ENCODE measurements at places on chromosomes 3 and 15. TPM values are rescaled to one million over a fixed set of nuclear protein-coding genes. Genes with fewer than 3 reads are reported as not detected.

CLDND1 gene
- 472 TPM for total RNA-seq

CCR1 gene
- 0.10 TPM for total RNA-seq

APOD gene
- 0.76 TPM for total RNA-seq

DNAH12 gene
- total RNA-seq = not detected

SLC51B gene
- total RNA-seq = not detected

CCR9 gene
- not detected for total RNA-seq

PPP1R14D gene
- not detected for total RNA-seq

FMN1 gene
- 0.39 TPM for total RNA-seq

ARHGEF26 gene
- total RNA-seq = 7.2 TPM

TLR9 gene
- total RNA-seq = 0.15 TPM

GRCh38 chr15:81407718-81408117, 33.7 kb upstream of the TMC3 start:
- no peak for DNase-seq

DNA sequence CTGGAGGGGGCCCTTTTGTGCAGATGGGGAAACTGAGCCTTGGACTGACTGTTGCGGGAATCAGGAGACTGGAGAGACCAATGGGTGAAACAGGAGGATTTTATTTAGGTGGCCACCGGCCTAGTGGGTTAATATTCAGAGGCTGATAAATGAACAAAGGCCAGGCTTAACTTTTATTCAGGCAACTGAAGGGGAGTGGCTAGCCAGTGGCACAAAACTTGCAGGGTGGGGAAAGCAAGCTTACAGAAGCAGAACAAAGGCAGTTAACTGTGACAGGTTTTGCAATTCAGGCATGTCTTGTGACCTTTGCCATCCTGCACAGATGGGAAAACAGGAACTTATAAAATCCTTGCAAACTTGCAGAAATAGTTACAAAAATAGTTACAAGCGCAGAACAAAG, 24.9 kb upstream of the ACAD9 start:
- no peak for DNase-seq

- no peak for DNase-seq
These were observed 2.5 kb downstream of the NBEAL2 start for GRCh38 chr3:46981932-46982471.

GRCh38 chr3:25536521-25537391, 108.7 kb downstream of the RARB start:
- DNase-seq = no peak

- no peak for DNase-seq
These were observed 24.4 kb downstream of the MIX23 start for GRCh38 chr3:122358703-122359032.

DNA sequence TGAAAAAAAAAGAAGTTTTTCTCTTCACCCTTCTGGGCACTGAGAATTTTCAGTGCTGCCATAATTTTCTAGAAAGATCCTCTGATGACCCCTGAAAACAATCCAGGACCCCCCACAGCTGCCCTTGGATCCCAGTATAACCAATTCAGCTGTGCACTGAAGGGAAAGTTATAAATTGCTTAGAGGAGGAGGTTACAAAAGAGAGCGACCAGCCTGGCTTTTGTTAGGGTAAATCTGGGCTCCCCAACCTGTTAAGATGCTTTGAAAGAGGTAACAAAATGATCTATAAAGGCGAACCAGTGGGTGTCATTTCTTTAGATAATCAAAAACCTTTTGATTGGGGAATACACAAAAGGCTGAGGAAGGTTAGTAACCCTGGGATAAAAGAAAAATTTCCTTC, 407.9 kb upstream of the ATP11B start:
- no peak for DNase-seq

DNA sequence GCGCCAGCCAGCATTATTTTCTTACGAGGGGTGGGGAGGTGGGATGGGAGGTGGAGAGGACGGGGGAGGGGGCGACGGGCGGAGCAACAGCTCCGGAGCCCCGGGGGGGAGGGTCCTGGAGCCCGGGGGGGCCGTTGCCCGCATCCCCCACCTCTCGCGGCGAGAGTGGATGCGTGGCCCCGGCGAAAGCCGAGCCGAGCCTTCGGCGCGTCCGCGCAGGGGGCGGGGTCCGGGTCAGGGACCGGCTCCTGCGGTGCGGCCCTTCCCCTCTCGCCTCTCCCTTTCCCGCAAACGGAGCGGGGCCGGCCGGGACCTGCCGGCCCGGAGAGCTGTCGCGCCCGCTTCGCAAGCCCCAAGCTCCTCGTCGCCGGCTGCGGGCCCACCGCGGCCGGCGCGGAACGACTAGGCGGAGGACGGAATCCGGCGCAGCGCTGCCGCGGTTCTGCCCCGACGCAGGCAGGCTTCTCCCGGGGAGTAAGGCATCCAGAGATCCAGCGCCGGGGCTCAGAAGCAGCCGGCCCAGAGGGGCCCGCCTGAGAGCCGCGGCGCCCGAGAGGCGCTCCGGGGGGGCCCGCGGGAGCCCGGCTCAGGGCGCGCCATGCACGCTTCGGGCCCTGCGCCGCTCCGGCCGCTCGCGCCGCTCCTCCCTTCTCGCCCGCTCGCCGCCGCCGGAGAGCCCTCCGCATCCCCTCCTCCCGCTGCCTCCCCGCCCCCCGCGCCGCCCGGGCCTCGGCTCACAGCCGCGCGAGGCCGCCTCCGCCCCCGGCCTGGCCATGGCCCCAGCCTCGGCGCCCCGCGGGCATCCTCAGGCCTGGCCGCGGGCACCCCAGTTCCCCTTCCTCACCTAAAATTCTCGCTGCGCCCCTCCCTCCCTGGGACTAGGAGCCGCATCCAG, 459 bp upstream of the ADCY5 start:
- no peak for DNase-seq

DNA sequence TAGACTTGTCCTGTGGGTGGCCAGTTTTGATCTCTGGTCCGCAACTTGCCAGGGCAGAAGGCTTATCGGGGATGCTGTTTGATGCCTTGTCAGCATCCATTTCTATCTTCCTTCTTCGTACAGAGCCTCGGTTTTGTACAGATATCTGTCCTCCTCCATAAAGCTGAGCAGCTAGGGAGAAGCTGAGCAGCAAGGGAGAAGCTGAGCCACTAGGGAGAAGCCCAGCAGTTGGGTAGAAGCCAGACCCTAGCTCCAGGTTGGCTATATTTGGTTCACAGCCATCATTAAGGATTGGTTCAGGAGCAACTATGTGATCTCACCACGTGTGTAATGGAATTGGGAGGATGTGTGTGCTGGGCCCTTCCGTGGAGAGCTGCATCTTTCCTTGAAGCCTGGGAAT, 46.7 kb downstream of the PTPRG start:
- DNase-seq = no peak

- no peak for DNase-seq
These were observed 27.5 kb upstream of the DENND4A start for GRCh38 chr15:65819563-65819960.

- DNase-seq = no peak
These were observed 131.3 kb upstream of the PRR20G start for GRCh38 chr3:127419182-127419581.
